ENCODE measurements at places on chromosomes 12 and 14.
A peak's percentile ranks its signal among the peaks of the same experiment; 100 is the strongest.

DNA sequence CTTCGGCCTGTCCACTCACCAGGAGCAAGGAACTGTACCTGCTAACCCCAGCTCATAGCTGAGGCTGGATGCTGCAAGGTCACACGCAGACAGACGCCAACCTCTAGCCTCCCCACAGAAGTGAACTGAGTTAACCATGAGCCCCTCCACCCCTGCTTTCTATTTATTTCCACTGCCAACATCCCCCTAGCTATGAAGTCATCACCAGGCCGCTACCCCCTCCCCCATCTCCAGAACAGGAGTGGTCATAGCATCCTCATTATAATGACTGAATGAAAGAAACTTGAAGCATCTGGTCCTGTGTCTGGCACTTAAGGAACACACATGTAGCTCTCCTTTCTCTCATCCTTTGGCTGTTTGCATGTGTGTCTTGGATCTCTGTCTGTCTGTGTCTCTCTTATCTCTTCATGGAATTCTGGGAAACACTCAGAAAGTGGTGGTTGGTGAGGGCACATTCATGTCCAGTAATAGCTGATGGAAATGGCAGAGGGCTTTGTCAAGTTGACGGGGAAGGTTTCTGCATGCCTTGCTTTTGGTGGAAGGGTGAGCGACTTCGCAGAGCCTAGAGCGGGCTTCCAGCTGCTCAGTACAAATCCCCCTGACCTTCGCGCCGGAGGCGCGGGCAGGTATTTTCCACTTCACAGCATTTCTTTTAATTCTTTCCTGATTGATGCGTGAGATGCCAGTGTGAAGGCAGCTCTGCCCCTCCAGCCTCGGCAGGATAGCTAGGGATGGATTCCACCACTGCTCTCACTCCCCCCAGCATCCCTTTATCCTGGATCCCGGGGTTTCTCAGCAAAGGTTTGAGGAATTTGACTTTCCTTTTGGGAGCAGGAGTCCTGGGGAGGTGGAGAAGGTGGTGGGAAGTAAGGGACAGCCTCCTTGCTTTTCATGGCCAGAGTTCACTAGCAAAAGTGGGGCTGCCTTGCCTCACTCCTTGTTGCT lies 198.2 kb downstream of the CHST11 start:
- no peak for DNase-seq

DNA sequence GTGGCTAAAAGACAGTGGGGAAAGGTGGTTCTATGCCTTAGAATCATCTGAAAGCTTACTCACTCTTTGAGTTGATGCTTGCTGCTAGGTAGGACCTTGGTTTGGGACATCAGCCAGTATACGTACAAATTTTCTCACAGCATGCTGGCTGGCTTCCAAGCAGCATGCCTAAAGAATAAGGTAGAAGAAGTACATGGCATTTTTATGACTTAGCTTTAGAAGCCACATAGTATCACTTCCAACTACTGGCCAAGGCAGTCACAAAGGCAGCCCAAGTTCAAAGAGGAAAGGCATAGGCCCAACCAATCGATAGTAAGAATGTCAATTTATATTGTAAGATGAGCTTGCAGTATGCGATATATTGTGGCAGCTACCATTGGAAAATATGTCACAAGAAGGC lies 284.2 kb upstream of the CAND1 start:
- DNase-seq: no peak

DNA sequence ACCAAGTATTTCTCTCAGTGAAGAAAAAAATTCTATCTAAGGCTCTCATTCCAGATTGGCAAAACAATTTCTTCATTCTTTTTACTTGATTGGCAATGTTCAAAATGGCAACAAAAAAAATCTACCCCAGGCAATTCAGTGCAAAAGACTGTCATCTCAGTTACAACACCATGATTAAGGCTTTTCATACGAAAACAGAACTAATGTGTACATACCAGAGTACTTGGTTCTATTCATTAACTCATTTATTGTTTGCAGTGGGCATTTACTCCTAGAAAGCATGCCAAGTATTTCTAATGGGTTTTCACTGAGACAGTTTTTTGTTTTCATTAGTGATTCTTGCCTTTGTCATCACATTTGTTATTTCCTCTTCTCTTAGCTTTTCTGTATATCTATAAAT lies 33.0 kb downstream of the DBX2 start:
- DNase-seq: no peak

DNA sequence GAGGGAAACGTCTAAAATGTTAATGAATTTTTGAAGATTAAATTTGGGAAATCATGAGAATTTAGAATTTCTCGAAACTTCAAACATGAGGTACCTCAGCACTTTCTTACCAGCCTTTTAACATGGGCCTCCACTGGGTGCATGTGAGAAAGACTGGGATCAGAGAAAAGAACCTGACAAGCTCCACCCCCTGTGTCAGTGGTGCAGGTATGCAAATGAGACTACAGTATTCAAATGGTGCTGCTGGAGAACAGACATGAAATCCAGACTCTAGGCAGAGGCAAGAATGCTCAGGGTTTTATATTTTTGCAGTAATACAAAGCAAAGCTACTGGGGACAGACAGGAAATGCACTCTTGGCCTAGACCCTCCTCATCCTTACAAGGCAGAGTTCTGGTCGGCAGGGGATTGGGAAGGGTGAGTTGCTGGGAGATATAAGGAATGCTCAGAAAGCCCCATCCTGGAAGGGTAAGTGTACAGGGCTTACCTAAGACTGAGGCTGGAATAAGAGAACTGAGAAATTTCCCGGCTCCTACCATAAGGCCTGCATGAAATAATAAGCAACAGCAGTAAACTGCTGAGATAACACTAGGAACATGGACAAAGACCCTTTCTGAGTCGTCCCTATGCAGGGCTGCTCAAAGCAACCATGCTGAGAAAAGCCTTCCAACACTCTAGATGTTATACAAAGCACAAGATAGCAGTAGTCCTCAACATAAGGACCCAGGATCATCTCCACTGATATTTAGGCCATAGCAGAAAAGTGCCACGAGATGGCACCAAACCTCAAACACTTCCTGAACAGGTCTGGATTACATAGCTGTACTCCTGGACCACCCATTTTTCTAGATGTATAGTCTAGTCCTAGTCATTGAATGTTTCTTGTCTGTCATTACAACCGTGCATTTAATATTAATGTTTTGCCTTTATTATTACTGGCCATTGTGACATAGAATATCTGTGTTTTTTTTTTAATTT lies 260.8 kb downstream of the RASSF9 start:
- DNase-seq: peak; percentile 72

- no peak for DNase-seq
Observed at GRCh38 chr14:24139272-24139934, 2.0 kb downstream of the EMC9 start.

GRCh38 chr12:123150744-123151456 lies at the start of gene PITPNM2:
TSS of gene PITPNM2 (minus strand) at chr12:123151090. CDS start at chr12:123034590, 116,500 bp downstream.
- DNase-seq: peak; percentile 80

- peak; percentile 50 for DNase-seq
Observed at GRCh38 chr12:76274420-76275083, 73.7 kb downstream of the BBS10 start.

GRCh38 chr14:65813760-65814384 lies 401.3 kb downstream of the FUT8 start:
- no peak for DNase-seq

GRCh38 chr12:92570056-92570753 lies 132.6 kb upstream of the PLEKHG7 start:
- peak; percentile 81 for DNase-seq

GRCh38 chr14:105144666-105145380 lies 23.8 kb downstream of the JAG2 start:
- no peak for DNase-seq

GRCh38 chr14:59310633-59311032 lies 122.2 kb downstream of the DAAM1 start:
- no peak for DNase-seq

DNA sequence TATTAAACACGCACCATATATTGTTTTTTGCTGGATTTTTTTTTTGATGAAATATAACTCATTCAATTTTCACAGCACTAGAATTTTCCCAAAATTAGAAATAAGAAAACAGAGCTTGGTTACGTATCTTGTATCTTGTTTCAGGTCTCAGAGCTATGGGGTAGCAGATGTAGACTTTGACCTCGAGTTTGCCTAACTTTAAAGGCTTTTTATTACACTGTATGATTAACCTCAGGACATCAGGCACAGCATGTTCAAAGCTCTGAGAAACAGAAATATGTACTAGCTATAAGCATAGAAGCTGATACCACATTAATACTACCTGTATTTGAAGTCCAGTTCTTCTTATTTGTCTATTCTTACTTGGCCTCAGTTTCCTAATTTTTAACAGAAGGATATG lies 171.9 kb upstream of the KITLG start:
- no peak for DNase-seq

DNA sequence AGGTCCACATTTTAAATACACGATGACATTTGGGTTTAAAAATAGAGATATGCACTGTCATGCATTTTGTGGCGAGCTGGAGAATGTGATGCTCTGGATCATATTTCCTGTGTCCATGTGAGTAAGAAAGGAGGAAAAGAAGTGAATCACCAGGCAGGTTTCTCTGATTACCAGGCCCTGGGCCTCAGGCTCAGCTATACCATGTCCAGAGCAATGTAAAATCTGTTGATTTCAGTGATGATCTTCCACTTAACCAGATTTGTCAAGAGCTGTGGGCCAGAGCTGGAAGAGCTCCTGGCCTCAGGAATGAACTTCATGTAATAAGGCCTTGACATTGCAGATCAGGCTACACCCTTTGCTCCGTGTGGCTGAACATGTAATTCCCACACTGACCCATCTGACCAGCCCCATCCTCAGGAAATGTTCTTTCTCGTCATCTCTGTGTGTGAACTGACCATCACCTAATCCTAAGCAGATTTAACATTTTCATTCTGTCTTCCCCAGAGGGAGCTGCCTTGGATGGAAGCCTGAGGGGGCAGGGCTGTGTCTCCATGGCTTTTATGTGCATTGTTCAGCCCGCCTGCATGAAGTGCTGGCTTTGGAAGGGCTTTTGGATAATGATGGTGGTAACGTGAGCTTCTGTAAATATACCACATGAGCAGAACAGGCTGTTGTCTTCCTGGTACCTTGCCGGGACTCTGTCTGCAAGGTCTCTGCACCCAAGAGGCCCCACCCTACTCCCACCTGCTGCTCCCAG lies 54.5 kb downstream of the CRACR2A start:
- DNase-seq: peak; percentile 95

GRCh38 chr12:51620448-51620847 lies 29.4 kb downstream of the SCN8A start:
- peak; percentile 39 for DNase-seq

DNA sequence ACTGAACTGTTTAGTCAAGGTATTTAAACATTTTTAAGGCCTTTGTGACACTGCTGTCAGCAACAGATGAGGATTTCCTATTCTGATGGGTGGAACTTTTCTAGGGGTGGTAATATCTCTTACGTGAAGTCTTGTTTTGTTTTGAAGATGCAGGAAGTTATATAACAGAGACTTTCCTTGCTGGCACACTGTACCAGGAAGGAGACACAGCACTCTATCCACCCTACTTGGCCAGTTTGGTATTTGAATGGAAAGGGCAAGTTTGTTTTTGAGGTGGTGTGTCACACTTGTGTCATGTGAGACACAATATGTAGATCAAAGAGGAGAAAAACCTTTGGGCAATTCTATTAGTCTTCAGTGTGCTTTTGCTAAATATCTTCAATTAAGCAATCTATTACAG lies 51.6 kb upstream of the SRP54 start:
- DNase-seq: peak; percentile 27

DNA sequence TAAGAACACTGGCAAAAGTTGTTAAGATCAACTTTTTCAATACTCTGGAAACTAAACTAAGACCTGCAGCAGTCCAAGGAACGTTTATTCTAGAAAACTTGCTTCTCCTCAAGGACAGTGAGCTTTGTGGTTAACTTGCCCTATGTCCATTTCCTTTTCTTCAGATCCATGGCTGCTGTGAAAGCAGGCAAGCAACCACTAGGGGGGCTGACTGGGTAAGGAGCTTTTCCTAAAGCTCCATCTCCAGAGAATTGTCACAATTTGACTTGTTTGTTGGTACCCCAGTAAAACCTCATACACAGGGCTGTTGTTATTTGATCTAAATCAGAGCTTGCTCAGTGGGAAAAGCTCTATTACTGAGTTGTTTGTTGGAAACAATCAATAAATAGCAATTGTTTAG lies 10.1 kb upstream of the RPL10L start:
- DNase-seq: peak; percentile 7

DNA sequence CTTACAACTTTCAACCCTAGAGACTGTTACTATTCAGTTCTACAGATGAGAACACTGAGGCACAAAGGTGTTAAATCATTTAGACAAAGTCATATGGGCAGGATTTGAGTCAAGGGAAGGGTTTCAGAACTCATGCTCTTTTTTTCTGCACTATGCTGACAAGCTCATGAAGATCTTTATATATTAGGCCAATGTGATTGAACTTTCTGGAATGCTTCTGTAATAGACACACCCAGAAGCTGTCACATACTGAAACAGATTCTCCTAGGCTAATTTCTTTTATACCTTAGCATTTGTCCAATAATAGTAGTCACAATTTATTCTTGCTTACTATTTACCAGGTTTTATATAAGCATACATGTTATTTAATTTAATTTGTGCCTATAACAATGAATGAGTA lies 164.0 kb downstream of the ALG10B start:
- no peak for DNase-seq

GRCh38 chr12:17489452-17489851 lies 600.5 kb downstream of the RERGL start:
- DNase-seq: no peak

DNA sequence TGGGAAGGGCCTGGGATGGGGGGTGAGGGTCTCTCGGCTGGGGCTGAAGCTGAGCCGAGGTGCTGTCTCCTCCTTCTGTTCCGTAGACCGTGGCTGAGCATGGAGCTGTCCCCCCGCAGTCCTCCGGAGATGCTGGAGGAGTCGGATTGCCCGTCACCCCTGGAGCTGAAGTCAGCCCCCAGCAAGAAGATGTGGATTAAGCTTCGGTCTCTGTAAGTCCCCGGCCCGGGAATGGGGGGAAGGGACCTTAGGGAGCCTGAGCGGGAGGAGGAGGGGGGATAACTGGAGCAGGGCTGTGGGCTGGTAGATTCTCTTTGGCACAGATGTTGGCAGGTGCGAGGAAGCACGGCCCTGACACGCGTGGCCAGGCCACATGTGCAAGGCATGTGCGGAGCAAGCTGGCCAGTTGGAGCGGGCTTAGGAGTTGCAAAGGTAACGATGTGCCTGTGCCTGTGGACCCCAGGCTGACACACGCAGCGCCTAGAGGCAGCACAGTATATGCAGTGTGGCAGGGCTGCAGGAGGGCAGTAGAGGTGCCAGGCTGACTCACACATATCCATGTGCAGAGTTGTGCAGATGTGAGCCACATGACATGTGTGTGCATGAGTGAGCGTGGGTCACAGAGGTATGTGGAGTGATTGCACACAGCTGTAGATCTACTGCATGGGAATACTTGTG lies 512 bp downstream of the PDE1B start:
- DNase-seq: peak; percentile 11

DNA sequence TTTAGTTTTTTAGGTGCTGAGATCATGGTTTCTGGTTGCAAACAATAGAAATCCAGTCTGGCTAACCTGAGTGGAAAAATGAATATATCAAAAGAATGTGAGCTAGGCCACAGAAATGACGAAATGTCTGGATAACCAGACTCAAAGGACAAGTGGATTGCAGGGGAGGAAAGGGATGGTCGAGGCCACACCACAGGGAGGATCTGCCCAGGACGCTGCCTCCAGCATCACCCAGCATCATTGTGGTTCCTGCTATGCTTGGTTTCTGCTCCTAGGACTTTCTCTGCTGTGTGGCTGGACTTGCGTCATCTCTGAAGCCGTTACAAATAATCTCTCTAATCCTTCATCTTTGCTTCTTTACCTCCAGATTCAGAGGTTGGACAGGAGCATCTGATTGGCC lies 80.4 kb downstream of the TTC8 start:
- no peak for DNase-seq

GRCh38 chr14:81336009-81336408 lies 64.1 kb downstream of the STON2 start:
- no peak for DNase-seq

All from ELR (cell line).